Stimulated activated naive CD8-positive, alpha-beta T cell treated with anti-CD3 and anti-CD28 coated beads, Interleukin-15, amount 100 ng/mL, for 72 hours (primary cell): ENCODE measurements at places on chromosomes 16 and 17.

DNA sequence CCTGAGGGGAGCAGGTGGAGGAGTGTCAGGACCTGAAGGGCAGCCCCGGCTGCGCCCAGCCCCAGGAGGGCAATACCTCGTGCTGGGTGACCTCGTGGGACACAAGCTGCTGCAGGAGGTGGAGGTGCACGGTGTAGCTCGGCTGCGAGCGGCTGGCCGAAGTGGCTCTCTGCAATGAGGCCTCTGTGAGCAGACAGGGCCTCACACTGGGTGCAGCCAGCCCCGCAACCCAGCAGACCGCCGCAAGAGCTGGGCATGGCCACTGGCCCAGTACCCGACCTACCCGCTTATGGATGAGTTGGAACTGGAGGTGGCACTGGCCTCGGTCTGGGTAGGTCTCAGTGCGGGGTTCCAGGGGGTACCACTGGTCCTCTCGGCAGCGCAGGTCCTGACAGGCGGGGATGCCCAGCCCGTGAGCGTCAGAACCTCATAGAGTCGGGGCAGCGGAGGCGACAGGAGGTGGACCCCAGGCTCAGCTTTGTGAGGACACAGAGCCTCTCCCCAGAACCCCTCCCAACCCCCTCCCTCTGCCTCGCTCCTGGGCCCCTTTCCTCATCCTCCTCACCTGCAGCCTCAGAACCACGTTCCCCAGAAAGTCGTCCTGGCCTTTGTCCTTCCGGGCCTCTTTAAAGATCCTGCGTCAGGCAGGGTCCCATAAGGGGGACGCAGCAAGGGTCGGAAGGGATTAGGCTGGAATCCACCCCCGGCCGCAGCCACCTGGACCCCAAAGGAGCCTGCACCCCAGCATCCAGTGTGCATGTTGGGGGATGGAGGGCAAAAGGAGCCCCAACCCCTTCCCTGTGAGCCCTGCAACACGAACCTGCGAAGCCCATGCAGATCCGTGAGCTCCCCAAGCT lies 4.0 kb downstream of the UNC13D start:
- DNase-seq: no peak

DNA sequence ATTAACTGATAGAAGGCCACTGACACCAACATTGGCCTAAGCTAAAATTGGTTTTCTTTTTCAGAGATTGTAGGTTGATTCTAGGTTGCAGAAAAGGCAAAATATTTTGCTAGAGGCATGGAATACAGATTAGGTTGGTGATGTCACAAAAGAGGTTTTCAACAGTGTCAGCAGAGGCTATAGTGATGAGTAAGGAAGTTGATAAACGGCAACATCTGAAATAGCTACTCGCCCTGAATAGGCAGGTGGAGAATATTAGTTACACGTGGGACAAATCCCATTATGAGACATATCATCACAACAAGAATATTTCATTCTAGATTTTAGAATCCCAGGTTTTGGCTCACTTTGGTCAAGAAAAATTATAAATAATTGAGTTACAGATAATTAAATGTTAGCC lies 1.5 kb upstream of the TOM1L1 start:
- no peak for DNase-seq

DNA sequence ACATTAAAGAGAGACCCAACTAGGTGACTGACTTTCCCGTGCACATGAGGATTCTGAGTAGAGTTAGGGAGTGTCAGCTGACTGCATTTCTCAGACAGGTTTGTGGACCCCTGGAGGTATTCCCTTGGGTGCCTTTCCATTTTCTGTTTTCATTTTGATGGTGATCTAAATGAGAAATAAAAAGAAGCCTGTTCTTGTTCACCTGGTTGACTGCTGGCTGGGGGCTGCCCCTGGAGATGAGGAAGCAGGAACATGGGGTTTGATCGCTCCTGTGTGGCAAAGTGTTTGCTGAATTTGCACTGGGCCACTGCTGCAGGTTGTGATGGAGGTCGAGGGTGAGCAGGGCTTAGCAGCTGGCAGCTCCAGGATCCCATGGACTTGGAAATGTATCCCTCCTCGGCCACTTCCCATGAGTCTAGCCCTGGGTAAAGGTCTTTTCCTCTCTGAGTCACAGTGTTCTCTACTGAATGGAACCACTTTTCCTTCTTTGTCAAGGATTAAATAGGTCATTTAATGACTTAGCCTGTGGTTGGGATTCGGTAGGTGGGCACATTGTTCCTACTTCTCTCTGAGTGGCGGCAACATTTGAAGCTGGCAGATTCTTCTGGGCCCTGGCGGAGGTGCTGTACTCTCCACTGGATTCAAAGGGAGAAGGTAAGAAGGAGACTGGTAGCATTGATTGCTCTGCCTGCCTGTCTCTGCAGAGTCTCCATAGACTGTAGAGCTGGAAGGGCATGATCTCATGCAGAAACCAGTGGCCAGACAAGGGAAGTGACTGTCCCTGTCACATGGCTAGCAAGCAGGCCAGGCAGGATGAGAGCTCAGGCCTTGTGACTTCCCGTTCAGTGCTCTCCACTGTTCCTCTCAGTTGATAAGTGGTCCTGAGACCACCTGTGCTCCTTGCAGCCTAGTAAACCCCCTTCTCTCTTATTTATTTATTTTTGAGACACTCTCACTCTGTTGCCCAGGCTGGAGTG lies 17.9 kb downstream of the SNX29 start:
- DNase-seq: no peak

GRCh38 chr16:11679941-11680911 lies 12.0 kb downstream of the SNN start:
- no peak for DNase-seq
